ENCODE measurements at places on chromosomes 2 and 18.

- no peak for DNase-seq
Measured at GRCh38 chr2:73032702-73033097, 38.8 kb downstream of the SFXN5 start.

- no peak for DNase-seq
Measured at GRCh38 chr2:200399046-200399445, 92.6 kb downstream of the SPATS2L start.

DNA sequence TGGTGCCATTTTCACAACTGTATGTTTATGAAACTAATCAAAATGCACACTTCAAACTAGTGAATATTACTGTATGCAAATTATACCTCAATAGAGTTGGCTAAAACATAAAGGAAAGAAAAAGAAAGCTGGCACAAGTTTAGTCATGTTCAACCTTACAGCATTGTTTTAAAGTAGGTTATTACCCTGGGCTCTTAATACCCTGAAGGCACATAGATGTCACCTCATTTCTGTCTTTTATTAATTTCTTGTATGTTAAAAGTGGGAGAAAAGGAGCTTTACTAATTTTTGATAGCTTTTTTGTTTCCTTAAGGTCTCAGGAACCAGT lies 32.7 kb downstream of the TMEM131 start:
- no peak for DNase-seq

GRCh38 chr2:189798312-189799029 lies 14.2 kb downstream of the PMS1 start:
- no peak for DNase-seq

GRCh38 chr18:21387886-21388285 lies 145.9 kb downstream of the GREB1L start:
- no peak for DNase-seq

DNA sequence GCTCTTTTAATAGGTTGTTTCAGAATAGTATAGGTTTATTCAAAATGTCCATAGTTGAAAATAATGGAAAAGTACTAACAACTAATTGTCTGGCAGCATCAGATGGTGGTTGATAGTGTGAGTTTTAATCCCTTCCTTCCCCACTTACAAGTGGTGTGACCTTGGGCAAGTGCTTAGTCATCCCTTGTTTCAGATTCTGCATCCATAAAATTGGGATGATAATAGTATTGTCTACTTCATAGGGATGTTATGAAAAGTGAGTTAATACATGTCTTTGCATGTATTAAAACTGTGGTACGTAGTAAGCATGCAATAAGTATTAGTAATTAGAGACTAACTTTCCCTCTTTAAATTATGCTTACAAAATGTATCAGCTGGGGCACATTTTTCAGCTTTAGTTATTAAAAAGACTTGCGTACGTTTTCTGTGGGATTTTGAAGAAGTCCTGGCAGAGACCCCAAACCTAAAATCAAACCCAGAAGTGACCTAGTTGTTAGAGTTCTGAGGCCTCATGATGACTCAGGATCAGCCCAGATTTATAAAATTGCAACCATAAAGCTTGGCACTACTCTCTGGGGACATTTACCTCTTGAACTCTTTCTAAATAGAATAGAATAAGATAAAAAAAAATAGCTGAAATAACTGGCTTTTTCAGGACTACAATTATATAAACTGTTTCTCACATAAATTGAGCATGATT lies 8.6 kb downstream of the ITGA4 start:
- DNase-seq: no peak

DNA sequence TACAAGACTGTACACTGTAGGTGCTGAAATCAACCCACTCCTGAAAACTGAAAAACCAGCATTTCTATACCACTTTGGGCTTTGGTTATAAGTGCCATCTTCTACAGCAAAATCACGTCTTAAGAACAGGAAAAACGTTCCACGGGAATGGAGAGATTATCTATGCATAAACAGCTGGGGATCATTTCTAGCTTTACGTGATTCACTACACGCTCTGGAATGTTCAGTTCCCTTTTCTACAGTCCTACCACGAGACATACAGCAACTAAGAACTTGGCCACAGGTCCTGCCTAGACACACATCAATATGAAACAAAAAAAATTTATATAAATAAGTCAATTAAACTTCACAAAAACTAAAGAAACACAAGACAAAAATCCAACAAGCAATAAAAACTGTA lies 3.6 kb downstream of the CXCR4 start:
- no peak for DNase-seq

DNA sequence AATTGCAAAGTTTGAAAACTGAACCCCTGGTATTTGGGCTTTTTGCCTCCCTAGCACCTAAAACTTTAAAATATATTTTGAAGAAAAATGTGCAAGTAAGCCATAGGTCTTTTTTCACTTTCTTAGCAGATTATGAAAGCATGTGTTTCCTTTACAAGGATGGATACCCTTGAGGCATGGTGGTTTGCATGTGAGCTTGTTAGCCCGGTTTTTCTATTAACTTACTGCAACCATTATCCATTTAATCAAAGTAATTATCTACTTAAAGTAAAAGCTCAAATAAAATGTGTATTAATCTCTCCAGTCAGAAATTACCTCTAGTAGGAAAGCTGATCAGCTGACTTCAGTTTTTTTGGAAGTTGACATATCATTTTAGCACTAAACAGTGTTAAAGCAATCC lies 140.6 kb downstream of the EML6 start:
- DNase-seq: no peak

GRCh38 chr2:53632714-53633113 lies 134.9 kb upstream of the CHAC2 start:
- DNase-seq: no peak

DNA sequence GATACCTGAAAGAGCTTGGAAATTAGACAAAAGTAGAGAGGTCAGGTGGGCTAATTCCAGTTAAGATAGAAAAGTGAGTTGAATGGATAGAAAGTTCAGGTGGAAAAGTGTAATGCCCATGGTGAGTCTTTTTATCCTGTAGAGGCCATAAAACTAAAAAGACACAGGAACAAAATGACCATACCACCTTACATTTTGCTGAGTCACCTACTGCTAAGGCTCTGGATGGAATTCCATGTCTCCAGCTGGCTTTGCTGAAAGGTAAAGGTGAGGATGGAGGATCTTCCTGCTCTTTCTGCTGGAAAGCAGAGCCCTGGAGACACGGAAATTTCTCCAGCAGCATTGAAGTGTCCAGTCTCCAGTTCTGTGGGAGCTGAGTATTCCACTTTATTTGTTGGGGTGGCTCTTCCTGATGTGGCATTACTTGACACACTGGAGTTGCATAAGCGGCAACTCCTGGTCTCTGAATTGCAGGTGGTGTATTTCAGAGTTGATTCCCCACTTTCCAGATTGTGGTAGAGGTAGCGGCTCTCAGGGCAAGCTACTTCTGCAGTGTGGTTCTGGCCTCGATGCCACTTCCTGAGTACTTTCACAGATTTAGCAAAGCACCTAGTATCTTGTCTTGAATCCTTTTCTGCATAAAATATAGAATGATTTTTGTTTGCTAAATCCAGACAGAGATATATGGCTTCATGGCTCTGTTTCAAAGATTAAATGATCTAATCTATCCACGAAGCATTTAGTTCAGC lies 10.7 kb downstream of the IL1RL2 start:
- no peak for DNase-seq

GRCh38 chr2:114011713-114012112 lies 121.8 kb downstream of the ACTR3 start:
- no peak for DNase-seq

- DNase-seq: no peak
Measured at GRCh38 chr2:168230389-168230788, 17.0 kb downstream of the STK39 start.

DNA sequence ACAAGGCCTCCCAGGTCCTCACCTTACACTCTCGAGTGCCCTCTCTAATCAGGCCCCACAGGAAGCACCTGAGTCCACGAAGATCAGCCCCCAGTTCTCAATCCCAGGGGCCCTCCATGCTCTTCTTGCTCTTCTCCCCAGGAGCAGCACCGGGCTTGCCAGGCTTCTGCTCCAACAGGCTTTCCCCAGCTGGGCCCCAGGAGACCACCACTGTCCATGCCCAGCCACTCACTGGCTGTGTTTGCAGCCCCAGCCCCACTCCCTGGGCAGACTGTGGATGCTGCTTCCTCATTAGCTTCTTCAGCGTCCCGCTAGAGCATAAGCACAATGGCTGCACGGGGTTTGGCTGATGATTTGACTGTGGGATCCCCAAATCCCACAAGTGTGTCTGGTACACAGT lies 781.9 kb downstream of the GALR1 start:
- no peak for DNase-seq

DNA sequence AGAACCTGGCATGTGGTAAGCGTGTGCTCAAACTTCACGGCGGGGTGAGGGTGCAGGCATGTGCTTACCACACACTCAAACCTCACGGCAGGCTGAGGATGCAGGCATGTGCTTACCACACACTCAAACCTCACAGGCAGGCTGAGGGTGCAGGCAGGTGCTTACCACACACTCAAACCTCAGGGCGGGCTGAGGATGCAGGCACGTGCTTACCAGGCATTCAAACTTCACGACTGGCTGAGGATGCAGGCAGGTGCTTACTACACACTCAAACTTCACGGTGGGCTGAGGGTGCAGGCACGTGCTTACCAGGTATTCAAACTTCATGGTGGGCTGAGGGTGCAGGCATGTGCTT lies 105.0 kb upstream of the ALKAL2 start:
- DNase-seq: no peak

GRCh38 chr2:31236433-31237205 lies 2.7 kb downstream of the EHD3 start:
- no peak for DNase-seq

DNA sequence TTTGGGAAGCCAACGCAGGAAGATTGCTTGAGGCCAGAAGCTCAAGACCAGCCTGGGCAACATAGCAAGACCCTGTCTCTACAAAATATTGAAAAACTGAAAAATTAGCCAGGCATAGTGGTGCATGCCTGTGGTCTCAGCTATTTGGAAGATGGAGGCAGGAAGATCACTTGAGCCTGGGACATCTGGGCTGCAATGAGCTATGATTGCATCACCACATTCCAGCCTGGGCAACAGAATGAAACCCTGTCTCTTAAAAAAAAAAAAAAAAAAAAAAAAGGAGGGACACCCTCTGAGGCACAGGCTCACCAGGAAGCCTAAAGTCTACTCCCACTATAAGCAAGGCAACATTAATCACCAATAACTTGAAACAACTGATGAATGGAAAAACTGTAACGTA lies 151.1 kb downstream of the CCDC148 start:
- DNase-seq: no peak

DNA sequence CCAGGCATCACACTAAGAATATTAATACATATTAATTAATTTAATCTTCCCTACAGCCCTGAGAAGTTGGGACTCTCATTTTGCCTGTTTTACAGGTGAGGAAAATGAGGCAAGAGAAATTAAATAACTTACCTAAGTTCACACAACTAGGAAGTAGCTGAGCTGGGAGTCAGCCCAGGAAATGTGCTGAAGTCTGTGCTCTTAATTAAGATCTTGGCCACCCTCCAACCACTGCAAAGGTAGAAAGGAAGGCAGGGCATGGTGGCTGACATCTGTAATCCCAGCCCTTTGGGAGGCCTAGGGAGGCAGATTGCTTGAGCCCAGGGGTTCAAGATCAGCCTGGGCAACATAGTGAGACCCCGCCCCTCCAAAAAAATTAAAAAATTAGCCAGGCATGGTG lies 12.9 kb upstream of the MGAT4A start:
- no peak for DNase-seq

DNA sequence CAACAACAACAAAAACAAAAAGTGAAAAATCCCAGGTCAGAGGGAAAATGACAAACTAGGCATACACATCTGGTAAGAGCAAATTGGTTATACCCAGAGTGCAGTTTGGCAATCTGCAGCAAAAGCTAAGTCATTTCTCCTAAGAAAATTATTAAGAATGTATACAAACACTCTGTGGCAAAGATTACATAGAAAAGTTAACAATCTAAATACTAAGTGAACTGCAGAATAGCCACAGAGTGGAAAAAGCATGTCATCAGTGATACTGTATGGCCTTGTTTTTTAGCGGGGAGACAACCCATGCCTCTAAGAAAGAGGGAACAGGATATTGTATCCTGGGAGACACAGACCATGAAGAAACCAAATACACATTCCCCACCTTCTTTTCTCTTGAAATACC lies 136.0 kb upstream of the ITGB6 start:
- no peak for DNase-seq

DNA sequence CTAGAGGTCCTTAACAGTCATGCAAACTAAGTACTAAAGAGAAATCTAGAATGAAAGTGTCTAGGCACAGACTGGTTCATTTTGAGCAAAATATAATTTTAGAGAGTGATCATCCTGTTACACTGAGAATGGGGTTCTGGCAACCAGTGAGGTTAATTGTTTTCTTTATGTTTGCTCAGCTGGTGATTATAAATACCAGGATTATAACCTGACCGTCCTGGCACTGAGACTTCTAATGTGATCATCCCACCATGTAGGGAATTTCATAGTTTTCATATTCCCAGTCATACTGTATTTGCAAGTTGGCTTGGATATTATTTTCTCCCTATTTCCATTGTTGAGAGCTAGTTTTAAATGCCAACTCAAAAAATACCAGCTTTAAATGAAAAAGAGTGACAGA lies 852.5 kb upstream of the LRATD1 start:
- DNase-seq: no peak

GRCh38 chr2:67938053-67938452 lies 124.8 kb downstream of the C1D start:
- DNase-seq: no peak

- DNase-seq: peak; percentile 93
Measured at GRCh38 chr2:9423100-9423921, at the start of the genes CPSF3 and ITGB1BP1. Gene CPSF3 (plus strand): TSS chr2:9423654. CDS start chr2:9423774, 120 bp downstream. Gene ITGB1BP1 (minus strand): TSS chr2:9423528. CDS start chr2:9418697, 4,831 bp downstream.

GRCh38 chr2:172642301-172643020 lies 86.6 kb downstream of the PDK1 start:
- DNase-seq: no peak

- DNase-seq: no peak
Measured at GRCh38 chr2:124035001-124035400, 9.9 kb downstream of the CNTNAP5 start.

- DNase-seq: no peak
Measured at GRCh38 chr2:227376656-227377396, 2.3 kb downstream of the TM4SF20 start.

DNA sequence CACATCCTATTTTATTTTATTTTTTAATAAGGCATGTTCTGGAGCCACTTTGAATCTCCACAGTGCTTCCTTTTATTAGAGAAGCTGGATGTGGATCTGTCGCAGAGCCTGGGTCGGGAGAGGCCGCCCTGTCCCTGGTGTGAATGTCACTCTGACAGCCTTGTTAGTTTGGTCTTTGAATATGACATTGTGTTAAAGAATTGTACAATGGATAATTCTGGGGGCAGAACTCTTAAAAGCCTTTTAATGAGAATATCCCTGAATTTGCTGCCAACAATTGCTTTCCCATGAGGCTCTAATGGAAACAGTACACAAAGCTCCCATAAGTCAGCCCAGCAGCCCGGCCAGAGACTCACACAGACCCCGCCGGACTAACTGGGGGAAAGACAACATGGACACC lies 82.4 kb downstream of the MTCL1 start:
- DNase-seq: no peak
